Activated CD4-positive, alpha-beta T cell treated with anti-CD3 and anti-CD28 coated beads, Interleukin-2, amount 50 U/mL, for 24 hours (primary cell): ENCODE measurements at places on chromosomes 12 and 14.
A peak's percentile ranks its signal among the peaks of the same experiment; 100 is the strongest.

DNA sequence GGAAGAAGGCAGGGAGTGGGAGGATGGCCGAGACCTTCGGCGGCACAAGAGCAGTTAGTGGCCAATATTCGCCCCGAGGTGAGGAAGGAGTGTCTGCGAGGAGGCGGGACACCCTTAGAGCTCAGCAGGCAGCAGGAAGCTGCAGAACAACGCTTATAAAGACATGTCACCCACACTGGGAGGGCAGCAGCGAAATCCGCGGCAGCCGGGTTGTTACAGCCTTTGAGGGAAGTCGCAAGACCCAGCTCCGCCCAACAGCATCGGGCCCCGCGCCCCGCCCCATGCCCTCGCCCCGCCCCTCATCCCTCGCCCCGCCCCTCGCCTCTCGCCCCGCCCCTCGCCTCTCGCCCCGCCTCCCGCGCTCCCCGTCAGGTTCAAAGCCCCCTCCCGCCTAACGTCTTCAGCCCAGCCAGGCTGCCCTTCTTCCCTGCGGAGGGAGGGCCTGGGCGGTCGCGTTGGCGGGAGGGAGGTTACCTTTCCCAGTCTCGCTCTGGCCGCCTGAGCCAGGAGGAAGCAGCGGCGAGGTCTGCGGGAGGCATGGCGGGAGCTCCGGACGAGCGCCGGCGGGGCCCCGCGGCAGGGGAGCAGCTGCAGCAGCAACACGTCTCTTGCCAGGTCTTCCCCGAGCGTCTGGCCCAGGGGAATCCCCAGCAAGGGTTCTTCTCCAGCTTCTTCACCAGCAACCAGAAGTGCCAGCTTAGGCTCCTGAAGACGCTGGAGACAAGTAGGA, at the start of gene ATP23:
TSS of gene ATP23 (plus strand) at position 403 of the 730 bp plus-strand sequence. CDS start at position 538, 135 bp downstream.
- DNase-seq: peak; percentile 79

DNA sequence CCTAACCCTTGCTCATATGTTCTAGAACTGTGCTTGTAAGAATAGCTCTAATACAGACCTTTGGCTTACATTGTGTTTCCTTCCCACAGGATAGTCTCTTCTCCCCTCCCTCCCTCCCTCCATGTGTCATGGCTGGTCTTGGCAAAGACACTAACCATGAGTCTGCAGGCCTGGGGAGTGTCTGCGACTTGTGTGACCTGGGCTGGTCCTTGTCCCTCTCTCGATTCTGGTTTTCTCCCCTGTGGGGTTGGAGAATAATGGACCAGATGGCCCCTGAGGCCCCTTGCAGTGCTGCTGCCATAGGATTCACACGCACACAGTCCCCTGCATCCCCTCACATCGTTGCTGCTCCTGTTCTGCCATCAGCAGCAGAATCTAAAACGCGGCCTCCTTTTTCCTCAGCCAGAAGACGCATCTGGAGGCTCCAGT, 30.3 kb downstream of the DEGS2 start:
- DNase-seq: no peak

DNA sequence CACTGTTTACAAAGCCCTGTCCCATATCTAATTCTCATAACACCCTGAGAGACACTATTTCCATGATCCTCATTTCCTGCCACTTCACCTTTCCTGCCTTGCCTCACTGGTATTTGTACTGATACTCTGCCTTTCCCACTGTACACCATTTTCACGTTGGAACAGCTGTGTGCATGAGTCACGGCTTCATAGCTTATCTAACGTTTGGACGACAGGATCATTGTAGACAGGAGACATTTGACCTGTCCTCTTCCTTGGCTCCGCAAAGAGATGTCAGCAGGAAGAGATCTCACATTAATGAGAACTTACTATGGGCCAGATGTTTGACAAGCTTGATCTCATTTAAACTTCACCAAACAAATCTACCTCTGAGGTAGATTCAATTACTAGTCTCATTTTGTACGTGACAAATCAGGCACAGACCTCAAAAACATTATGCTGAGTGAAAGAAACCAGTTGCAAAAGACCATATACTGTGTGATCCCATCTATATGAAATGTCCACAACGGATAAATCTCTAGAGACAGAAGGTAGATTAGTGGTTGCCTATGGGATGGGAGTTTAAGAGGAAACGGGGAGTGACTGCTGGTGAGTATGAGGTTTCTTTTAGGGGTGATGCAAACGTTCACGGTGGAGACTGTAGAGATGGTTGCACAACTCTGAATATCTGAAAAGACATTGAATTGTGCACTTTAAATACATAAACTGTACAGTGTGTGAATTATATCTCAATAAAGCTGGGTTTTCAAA, 71.2 kb downstream of the KCNK13 start:
- DNase-seq: no peak

GRCh38 chr12:132765361-132765760, 3.7 kb upstream of the ANKLE2 start:
- DNase-seq: no peak

DNA sequence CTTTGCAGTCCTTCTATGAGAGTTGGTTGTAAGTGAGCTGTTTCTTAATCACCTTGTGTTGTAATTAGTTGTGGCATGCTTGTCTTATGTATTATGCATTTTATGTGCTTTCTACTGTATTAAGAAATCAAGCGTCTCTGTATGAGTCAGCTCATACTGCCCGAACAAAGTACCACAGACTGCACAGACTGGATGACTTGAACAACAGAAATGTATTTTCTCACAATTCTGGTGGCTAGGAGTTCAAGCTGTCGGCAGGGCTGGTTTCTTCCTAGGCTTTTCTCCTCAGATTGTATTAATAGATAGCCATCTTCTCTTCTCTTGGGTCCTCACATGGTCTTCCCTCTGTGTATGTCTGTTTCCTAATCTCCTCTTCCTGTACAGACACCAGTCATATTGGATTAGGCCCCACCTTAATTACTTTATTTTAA, 77.7 kb downstream of the FLRT2 start:
- DNase-seq: no peak

DNA sequence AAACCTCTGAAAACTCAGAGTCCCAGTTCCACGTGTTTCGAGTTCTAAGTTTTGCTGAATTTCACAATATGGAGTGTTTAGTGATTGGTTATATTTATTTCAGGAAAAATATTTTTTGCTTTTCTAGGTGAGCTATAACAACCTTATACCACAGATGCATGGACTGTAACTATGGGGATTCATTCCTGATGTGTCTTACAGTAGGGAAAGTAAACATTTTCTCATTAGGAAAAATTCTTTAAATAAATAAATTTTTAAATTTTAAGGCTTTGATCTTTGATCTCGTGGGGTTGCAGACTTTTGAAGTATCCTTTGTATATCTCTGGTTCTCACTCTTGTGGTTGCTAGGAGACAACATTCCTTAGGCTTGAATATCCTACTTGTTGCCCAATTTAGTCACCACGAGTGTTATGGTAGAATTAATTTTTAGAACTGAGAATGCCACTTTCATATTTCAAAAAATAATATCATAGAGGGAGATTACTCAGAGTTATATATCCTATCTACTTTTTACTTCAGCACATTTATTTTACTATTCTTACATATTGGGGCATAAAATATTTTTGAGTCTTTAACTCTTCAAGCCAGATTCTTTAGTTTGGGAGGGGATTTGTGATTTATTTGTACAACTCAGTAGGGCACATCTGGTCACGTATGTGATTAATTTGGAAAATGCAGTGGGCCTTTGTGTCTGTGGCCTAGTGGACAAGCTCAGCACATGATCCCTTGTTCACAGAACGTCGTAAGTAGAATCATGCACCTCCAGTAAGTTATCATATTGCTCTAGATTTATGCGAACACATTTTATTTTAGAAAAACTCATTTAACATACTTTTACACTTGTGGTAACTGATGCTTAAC, 224.0 kb downstream of the TTC6 start:
- no peak for DNase-seq

DNA sequence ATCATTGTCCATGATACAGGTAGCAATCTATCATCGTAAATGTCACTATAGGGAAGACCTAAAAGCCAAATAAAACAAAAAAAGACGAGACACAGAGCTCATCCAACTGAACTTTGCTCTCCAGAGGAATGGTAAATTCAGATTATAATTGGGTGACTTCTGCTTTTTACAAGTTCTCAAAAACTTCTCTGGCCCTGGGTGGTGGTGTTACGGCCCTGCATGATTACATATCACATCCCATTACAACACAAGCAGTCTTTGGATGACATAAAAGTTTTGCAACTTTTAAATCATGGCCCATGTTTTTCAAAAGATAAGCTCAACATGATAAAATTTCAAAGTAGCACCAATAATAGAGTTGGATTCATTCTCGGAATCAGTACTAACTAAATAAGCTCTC, 299.6 kb downstream of the DIO2 start:
- DNase-seq: no peak

DNA sequence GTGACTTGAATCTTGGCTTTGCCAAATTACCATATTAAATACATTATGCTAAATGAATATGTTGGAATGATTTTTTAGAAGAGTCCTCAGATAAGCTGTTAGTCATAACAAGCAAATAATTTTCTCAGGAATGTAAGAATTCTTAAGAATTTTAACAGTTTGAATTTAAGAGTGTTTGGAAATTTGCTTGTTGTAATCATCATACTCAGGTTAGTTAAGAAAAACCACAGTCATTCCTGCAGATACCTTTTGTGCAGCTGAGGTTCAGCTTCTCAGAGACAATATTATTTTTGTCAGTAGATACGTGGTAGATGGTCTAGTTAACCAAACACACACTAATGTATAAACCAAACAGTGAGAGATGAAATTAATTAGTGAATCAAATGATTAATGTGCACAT, 8.9 kb downstream of the WNK1 start:
- DNase-seq: no peak

DNA sequence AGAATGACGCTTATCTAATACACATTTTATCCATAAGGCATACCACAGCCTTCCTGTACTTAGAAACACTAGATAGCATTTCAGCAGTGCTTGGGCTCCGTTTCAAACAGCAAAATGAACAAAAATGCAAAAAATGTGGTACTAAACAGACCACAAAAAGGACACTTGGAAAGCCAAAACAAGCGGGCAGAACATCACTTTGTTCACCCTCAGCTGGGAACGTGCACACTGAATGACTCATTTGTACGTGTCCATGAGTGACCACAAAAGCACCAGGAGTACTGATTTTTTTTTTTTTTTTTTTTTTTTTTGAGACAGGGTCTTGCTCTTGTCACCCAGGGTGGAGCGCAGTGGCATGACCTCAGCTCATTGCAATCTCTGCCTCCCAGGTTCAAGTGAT, 8.9 kb upstream of the FOXN3 start:
- no peak for DNase-seq

GRCh38 chr14:90483571-90483974, 86.7 kb downstream of the CALM1 start:
- DNase-seq: peak; percentile 0

- DNase-seq: no peak
Observed at GRCh38 chr12:1935700-1936378, 17.4 kb upstream of the CACNA2D4 start.

GRCh38 chr12:126772171-126772864, 1494.7 kb upstream of the TMEM132C start:
- no peak for DNase-seq

DNA sequence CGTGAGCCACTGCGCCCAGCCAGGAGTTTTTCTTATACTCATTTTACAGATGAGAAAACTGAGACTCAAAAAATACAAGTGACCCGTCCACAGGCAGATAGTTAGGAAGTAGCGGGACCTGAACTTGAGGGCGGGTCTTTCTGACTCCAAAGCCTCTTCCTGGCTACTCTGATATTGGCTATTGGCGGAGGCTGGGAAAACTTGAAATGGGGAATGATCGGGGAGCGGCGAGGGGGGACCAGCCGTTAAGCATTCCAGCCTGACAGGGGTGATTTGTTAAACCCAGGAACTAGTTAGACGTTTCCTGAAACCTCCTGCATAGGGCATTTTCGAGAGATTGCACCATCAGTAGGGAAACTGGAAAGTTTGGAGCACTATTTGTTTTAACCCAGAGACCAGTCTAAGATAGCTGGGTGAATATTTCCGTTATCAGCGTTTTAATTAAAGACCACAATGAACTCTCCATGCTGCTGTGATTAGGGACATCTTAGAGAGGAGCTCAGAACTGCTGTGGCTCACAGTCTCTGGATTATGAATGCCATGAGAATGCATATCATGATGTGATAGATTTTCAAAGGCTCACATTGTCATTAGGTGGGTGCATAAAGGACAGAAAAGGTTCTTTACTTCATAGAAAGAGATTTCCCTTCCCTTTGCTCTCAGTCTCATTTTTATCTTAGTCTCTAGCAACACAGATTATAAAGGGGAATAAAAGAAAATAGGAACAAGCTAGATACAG, 2.5 kb downstream of the NR1H4 start:
- no peak for DNase-seq

DNA sequence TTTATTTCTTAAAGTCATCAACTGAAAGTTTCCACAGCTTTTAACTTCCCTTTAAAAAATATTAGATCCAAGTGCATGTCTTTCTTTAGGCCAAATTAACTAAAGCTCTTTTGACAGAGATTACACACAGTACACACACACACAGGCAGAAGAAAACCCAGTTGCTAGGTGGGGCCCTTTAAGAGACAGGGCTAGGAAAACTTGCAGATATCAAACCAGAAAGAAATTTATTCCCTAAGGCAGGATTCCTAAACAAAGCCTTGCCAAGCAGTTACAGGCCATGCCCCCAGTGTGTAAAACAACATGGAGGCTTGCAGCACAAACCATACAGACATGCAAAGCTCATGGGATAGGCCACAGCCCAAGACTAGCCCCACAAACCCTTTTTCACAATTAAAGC, 123.4 kb downstream of the FSCB start:
- DNase-seq: no peak

GRCh38 chr14:71776471-71777360, 155.5 kb upstream of the RGS6 start:
- DNase-seq: no peak

DNA sequence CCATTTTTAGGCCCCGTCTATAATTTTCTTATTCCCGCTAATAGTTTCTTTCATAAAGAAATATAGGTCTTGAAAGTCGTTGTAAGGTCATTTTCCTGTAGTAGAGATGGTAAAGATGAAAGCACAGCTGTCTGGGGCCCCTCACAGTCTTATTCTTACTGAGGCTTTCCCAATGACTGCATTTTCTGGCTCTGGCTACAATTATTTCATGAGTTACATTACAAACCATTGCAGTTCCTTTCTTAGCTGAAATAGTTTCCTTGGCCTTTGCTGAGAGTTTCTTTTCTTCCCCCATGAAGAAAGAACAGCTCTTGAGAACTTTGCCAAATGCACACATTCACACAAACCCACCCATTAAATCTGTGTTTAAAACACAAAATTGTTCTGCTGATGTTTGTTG, 113.0 kb downstream of the DYRK2 start:
- DNase-seq: no peak

DNA sequence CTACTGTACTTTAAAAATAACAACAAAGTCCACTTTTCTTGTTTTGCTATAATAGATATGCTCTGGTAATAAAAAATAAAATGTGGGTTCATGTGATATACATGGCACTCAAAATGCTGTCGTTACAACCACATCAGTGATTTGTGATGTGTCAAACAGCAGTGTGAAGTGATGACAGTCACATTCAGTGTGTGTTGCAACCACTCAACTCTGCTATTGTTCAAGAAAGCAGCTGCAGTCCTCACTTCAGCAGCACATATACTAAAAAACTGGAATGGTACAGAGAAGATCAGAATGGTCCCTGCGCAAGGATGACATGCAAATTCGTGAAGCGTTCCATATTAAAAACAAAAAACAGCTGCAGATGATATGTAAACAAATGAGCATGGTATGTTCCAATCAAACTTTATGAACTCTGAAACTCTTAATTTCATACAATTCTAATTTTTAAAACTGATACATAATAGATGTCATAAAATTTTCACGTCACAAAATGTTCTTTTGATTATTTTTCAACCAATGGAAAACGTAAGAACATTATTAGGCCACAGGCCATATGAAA, 6.7 kb downstream of the TRMT5 start:
- DNase-seq: no peak
